ENCODE measurements at places on chromosomes 13 and 19. TPM values are rescaled to one million over a fixed set of nuclear protein-coding genes. Genes with fewer than 3 reads are reported as not detected.

DNA sequence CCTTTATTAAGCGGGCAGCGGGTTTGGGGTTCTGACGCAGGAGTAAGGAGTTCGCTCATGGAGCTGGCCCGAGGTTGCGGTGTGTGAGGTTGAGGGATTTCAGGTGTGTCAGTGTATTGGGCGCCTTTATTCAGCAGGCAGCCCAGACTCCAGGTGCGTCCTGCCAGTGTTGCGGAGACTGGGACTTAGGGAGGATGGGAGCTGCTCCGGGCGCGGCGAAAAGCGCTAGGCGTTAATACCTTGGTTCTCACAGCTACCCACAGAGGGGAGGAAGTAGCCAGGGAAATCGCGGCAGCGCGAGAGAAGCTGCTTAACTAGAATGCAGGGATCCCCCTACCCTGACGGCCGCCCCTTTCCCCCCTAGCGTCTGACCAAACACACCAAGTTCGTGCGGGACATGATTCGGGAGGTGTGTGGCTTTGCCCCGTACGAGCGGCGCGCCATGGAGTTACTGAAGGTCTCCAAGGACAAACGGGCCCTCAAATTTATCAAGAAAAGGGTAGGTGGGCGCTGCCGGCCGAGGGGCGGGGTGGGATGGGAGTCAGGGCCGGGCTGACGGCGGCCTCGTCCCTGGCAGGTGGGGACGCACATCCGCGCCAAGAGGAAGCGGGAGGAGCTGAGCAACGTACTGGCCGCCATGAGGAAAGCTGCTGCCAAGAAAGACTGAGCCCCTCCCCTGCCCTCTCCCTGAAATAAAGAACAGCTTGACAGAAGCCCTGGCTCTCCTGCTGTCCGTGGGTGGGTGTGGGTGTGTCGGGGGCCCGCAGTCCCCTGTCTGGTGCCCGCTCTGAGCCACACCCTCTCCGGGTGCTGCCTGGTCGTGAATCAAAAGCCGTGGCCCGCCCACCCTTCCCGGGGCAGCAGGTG is 1.1 kb downstream of the RPL36 start:
- no peak for DNase-seq

DNA sequence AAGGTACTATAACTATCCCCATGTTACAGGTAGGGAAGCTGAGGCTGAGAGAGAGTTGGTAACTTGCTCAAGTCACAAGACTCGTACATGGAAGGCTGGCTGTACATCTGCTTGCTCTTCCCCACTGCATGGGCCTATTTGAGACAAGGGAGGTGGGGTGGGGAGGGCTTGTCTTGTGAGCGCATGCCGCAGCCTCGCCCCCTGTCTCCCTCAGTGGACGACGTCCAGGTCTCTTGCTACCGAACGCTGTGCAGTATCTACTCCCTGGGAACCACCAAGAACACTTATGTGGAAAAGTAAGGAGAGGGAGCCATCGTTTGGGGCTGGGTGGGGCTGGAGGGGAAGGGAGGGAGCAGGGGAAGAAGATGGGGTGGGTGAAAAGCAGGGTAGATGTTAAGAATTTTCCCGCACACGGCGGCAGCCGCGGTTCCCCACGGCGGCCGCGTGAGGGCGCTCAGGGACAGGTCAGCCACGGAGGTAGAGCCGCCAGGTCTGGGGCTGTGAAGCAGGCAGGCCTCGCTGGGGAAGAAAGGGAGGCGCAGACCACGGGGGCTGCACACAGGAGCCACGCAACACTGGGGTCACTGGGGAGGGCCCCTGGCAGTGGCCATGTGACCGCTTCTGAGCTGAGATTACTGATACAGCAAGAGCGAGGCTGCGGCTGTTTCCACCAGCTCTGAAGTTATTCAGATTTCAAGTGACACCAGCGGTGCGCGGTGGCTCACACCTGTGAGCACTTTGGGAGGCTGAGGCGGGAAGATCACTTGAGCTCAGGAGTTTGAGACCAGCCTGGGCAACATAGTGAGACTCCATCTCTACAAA is 81.5 kb downstream of the RYR1 start:
- peak; percentile 79 for DNase-seq

DNA sequence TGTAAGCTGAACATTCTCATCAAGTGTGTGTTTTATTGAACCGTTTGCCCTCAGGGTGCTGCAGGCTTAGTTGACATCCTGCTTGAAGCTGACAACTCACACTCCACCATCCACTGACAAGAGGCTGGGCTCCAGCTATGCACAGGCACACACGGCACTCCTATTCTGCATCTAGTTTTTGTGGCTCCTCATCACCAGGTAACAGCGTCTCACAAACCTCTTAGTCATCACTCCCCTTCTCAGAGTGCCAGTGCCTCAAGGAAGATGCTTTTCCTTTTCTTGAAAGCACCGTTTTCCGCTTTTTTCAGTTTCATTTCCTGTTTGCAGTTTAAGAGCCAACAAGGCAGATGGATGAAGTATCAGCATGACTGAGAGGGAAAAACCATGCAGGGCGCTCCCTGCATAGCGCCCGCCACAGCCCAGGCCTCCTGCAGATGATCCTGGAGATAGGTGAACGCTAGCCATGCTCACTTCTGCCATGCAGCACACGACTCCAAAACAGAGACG is 491.2 kb downstream of the COG6 start:
- no peak for DNase-seq

DNA sequence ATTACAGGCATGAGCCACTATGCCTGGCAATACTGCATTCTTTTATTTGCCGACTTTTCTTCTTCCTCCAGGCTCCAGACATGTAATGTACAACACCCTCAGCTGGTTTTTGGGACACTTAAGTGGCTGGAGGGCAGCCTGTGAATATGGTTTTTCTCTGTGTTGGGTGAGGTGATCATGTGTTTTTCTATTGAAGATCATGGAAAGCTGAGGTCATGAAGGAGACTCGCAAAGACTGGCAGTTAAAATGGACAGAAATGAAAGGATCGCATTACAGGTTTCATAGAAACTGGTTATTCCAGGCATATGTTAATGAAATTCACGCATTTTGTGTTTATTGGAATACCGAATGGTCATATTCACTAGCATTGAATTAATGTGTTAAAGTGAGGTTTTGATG is 85.2 kb upstream of the RNF113B start:
- DNase-seq = no peak

DNA sequence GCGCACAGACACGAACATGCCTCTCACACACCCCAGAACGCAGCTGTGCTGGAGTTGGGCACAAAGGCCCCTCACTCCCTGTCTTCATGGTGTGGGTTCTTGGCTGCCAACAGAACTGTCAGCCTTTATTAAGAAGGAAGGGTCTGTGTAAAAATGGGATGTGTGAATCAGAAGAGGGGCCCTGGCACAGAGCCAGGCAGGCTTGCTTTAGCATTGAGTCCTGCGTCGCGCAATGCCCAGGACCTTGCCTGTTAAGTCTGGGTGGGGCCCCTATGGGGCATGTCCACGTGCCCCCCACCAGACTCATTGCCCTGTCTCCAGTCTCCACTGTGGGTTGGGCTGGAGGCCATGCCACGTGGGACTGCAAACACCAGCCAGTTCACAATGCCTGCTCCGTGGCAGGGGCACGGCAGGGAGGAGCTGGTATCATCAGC is 84.8 kb downstream of the SLC7A1 start:
- no peak for DNase-seq

Gene PRSS57
- not detected for total RNA-seq

Gene SMIM44
- total RNA-seq = not detected

Gene SNRPA
- total RNA-seq = 58.3 TPM

Gene OR4F17
- total RNA-seq = not detected

Data from sciatic nerve (tissue), 2 donors.